Kidney epithelial cell (primary cell): ENCODE measurements at places on chromosomes 1 and 21. TPM values are rescaled to one million over a fixed set of nuclear protein-coding genes. Genes with fewer than 3 reads are reported as not detected.

GRCh38 chr1:153526132-153526543, 9.7 kb downstream of the S100A6 start:
- DNase-seq: no peak

GRCh38 chr1:119565131-119565772, 58.2 kb downstream of the HSD3B1 start:
- DNase-seq: no peak

FAM89A gene
- 6.3 and 7.1 TPM in 2 replicates for total RNA-seq

- no peak for DNase-seq
Observed at GRCh38 chr1:109527098-109527811, 12.4 kb upstream of the GPR61 start.

GRCh38 chr1:91759076-91759475, 126.9 kb downstream of the TGFBR3 start:
- DNase-seq: no peak

GRCh38 chr1:24856787-24857506, 73.1 kb downstream of the RUNX3 start:
- no peak for DNase-seq

GRCh38 chr1:103447471-103447870, 78.0 kb upstream of the RNPC3 start:
- no peak for DNase-seq

GRCh38 chr1:184686540-184686939, 68.1 kb downstream of the EDEM3 start:
- peak; percentile 7 for DNase-seq

DNA sequence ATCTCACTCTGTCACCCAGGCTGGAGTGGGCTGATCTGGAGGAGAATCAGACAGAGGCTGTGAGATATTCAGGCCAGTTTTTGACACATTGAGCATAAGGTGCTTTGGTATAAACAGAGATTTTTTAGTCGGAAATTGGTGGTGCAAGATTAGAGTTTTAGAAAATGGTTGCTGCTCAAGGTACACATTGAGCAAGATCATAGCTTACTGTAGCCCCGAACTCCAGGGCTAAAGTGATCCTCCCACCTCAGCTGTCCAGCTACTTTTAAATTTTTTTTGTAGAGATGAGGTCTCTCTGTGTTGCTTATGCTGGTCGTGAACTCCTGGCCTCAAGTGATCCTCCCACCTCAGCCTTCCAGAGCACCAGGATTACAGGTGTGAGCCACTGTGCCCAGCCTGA, 43.9 kb upstream of the USP1 start:
- DNase-seq: no peak

GRCh38 chr1:210367566-210367965, 38.9 kb downstream of the HHAT start:
- no peak for DNase-seq

- DNase-seq: no peak
Observed at GRCh38 chr1:168696125-168696760, 32.8 kb downstream of the DPT start.

TIE1 gene
- 6.5 and 7.1 TPM in 2 replicates for total RNA-seq

- DNase-seq: peak; percentile 26
Observed at GRCh38 chr1:216902669-216903381, 179.6 kb upstream of the ESRRG start.

GRCh38 chr1:10546896-10547295, 72.1 kb downstream of the PEX14 start:
- no peak for DNase-seq

DNA sequence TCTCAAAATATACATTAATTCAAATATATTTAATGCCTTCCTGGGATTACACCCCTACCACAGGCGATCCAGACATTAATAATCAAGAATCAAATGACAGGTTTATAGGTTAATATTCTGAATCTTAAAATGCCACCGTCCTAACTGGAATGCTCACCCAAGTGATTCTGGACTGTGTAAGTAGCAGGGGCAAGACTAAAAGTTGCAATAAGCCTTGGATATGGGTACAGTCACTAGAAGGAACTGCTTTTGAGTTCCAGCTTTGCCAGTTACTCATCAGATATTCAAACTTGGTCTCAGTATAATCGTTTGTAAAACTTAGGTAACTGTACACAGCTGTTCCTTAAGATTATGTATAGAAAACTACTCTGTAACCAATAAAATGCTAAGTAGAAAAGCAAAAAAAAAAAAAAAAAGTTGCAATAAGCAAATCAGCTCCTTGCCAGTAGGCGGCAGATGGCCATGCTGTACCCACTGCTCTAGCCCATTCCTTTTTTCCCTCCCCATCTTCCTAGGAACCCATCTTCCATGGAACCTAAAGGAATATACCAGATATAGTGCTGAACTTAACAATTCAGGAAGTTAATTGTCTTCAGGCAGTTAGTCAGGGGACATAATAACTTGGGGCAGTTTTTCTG, 10.5 kb downstream of the RO60 start:
- no peak for DNase-seq

- DNase-seq: no peak
Observed at GRCh38 chr1:204420039-204421004, 8.7 kb upstream of the PPP1R15B start.

PCSK9 gene
- 4.5 and 6.8 TPM in 2 replicates for total RNA-seq

- DNase-seq: no peak
Observed at GRCh38 chr1:41689139-41689538, 204.7 kb upstream of the EDN2 start.

DNA sequence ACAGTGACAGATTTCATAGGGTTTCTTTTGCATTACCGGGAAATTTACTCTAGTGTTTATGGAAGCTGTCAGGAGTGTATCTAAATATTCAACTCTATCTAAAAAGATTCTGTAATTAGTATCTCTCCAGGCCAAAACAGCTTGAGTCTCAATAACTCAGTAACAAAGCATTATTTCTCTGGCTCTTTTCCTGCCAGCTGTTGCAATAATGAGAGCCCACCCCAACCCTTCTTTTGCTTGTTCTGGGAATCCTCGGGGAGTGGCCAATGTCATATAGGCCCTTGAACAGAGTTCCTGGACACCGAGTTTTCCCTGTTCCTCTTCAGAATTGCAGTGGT, 120.1 kb upstream of the SGIP1 start:
- no peak for DNase-seq

RXRG gene
- total RNA-seq: not detected in 2 replicates

GRCh38 chr1:71027991-71028390, 19.6 kb downstream of the PTGER3 start:
- DNase-seq: no peak

GRCh38 chr21:29787361-29787909, 152.4 kb downstream of the GRIK1 start:
- DNase-seq: no peak

DNA sequence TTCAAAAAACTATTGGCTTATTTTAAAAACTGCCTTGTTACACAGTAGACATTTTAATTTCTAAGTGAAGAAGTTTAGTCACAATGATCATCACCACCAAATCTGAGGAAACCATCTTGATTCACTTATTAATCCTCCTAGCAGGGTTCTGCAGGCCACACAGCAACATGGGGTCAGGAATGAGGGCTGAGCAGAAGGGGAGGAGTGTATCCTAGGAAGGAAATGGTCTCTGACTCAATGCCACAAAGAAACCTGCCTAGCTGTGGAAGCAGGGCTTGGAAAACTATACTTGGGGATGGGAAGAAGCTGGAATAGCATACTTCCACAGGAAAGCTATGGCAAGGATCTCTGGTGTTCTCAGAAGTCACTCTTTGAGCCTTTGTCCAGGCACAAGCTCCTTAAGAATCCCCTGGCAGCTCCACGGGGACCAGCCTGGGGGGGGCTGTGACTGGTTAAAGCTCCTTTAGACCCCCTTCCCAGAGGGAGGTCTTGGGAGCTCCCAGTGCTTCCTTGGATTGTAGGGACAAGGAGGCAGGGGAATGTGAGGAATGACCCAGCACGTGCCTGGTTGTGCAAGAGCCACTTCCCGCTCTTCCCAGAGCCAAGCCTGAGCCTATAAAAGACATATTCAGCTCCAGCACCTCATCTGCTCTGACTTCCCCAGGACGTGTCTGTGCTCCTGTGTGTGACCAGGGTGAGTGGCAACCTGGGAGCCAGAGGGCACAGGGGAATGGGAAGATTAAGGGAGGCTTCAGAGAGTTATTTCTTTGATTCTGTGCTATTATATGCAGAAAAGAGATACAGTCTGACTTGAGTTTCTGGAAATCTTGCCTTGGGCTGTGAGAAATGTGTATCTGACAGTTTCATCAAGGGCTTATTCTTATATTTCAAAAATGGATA, at the start of gene LCE2A:
Gene LCE2A, plus strand, starts transcription at position 645 of the 900 bp plus-strand sequence. CDS start 557 bp downstream, outside the sequence.
- DNase-seq: no peak

- no peak for DNase-seq
Observed at GRCh38 chr21:38156200-38156599, 100.6 kb upstream of the KCNJ15 start.

DNA sequence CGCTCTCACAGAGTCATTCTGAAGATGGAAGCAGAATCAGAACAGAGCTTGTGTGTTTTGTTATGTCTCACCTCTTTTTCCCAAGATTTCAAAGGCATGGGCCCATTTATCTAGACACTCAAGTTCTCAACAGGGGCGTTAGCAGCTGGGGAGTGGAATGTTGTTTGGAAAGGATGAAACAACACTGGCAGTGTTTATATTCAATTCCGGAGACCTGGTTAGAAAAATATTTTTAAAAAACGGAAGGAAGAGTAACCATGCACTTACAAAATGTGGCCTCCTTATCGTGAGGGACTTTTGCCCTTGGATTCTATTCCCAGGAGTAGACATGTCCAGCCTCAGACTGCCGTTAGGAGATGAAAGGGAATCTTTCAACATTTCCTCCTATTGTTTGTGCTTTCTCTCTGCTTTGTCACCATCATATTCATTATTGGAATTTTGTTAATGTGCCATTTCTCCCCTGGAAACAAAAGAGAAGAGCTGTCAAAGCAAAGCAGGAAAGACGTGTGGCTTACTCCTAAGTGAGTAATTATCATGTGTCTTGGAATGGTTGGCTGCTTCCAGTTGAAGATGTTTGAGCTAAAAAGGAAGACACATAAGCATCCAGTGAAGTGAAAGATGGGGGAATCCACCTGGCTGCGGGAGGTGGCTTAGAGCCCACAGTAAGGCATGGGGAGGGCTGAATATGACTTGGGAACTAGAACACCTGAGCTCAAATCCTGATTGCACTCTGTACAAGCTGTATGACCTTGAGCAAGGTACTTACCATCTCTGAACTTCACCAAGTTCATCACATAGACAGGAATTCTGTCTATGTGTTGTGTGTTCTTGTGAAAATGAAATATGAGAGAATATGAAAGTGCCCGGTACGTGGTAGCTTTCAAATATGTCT, 71.7 kb upstream of the JUN start:
- DNase-seq: no peak

OR2T2 gene
- total RNA-seq: not detected in 2 replicates

- no peak for DNase-seq
Observed at GRCh38 chr1:100445565-100445964, 92.4 kb upstream of the GPR88 start.

- no peak for DNase-seq
Observed at GRCh38 chr1:185042737-185043136, 2.6 kb upstream of the RNF2 start.

DNA sequence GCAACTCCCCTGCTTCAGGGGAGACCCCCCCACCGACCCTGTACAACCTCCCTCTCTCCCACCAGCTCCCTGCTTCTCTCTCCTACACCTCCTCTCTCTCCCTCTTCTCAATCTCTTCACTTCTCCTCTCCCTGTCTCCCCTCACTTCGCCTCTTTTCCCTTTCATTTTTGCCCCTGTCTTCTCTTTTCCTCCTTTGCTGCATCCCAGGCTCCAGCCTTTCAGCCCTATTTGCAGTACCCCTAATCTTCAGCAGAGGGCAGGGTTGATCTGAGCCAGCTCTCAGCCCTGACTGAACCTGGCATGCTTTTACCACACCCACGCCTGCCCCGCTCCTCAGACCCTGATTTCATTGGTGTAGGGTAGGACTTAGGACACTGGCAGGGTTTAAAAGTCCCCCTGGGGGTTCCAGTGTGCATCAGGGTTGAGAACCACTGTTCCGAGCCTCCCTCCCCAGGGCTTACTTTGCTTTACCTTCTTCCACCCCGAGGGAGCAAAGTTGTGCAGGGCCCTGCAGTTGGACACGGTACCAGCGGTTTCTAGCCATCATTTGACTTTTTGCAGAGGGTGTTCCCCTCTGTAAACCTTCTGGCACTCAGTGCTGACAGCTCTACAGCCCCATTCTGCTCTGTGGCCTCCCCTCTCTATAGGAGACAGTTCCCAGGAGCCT, 67.3 kb upstream of the CNTN2 start:
- DNase-seq: no peak

DNA sequence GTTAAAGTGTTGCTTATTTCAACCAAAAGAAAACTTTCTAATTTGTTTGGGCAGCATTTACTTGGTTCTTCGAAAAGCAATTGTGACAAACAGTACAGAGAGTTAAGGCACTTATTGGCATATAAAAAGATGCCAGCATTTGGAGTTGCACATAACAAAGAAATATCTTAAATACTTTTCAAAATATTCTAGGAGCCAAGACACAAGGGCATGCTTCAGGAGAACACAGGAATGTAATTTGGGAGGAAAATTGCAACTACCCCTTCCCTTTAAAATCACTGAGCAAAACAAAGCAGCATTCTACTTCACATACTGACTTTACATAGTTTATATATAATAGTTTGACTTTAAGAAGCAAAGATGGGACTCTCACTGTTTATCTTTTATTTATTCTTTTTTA, 4.6 kb upstream of the TIE1 start:
- DNase-seq: no peak

DNA sequence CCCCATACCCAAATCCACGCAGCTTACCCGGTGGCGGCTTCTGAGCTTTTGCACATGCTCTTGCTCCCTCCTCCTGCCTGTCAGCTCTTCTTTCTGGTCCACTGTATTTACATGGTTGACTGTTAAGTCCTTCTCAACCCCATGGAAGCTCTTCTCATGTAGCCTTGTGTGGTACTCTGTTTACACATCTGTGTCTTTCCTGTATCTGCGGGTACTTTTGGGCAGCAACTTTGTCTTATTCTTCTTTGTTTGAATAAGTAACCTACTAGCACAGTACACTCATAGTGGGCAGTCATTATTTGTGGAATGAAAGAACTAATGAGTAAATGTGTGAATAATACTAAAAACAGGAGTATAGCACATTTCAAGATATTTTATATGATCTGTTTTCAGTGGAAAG, 88.5 kb upstream of the GPR88 start:
- DNase-seq: no peak

ATP8B2 gene
- 30.9 and 45.2 TPM in 2 replicates for total RNA-seq

DNA sequence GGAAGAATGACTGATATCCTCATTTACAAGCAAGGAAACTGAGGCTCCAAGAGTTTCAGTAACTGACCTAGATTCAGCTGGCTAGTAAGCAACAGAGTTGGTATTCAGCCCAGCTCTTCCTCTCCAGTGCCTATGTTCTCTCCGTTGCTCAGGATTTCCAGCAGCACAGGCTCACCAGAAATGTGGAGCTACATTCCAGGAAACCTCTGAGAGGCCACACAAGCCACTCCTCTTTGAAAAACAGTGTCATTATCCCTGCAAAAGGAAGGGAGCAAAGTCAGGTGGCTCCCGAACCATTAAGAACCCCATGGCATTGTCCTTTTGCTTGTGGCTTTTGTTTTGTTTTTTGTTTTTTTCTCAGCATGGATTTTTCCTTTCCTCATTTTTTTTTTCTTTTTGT, 40.6 kb upstream of the DUSP10 start:
- DNase-seq: no peak
